ENCODE measurements at places on chromosomes 12 and 14. TPM values are rescaled to one million over a fixed set of nuclear protein-coding genes. Genes with fewer than 3 reads are reported as not detected.

Gene TEX22
- total RNA-seq: 4.1 TPM

Gene FSCB
- not detected for total RNA-seq

Gene KRT2
- not detected for total RNA-seq

Gene GARIN6
- total RNA-seq: not detected

Gene RILPL2
- total RNA-seq: 2.6 TPM

Gene JPH4
- total RNA-seq: not detected

Gene PLCZ1
- total RNA-seq: not detected

Gene PYM1
- 50.5 TPM for total RNA-seq

Gene PLD4
- not detected for total RNA-seq

Gene CLEC7A
- total RNA-seq: not detected

Gene GPR132
- 0.42 TPM for total RNA-seq

Gene CLEC2D
- 5.1 TPM for total RNA-seq

Gene FGF6
- total RNA-seq: not detected

Gene KRT74
- not detected for total RNA-seq

Gene DNAI7
- not detected for total RNA-seq

Gene NTF3
- not detected for total RNA-seq

Gene RAPGEF3
- total RNA-seq: 3.4 TPM

Gene KCNK10
- not detected for total RNA-seq

Gene METTL17
- 62.4 TPM for total RNA-seq

Gene CYP27B1
- total RNA-seq: 27.5 TPM

Gene OR6C75
- total RNA-seq: not detected

Gene TDRD9
- 0.91 TPM for total RNA-seq

Gene SMOC1
- 23.6 TPM for total RNA-seq

Gene TAS2R19
- 3.4 TPM for total RNA-seq

Gene FAM186B
- total RNA-seq: 0.30 TPM
